ENCODE measurements at places on chromosomes 6 and 20. TPM values are rescaled to one million over a fixed set of nuclear protein-coding genes. Genes with fewer than 3 reads are reported as not detected.

The C6orf132 gene
- 0.05 TPM for total RNA-seq

The PRICKLE4 gene
- total RNA-seq, result not detected

The HLA-DRB1 gene
- 74.8 TPM for total RNA-seq

The MCHR2 gene
- total RNA-seq, result not detected

The ZBTB22 gene
- 11.6 TPM for total RNA-seq

The MAN1A1 gene
- total RNA-seq, result 24.2 TPM

The ANGPT4 gene
- total RNA-seq, result not detected

The SPTLC3 gene
- total RNA-seq, result 0.73 TPM

The LRFN2 gene
- total RNA-seq, result 0.16 TPM

The CDSN gene
- not detected for total RNA-seq

The NOX3 gene
- total RNA-seq, result not detected

The BANF2 gene
- not detected for total RNA-seq

The LY6G6D gene
- not detected for total RNA-seq

The DTD1 gene
- total RNA-seq, result 28.0 TPM

The APCDD1L gene
- total RNA-seq, result not detected

The TRIM15 gene
- 0.25 TPM for total RNA-seq

The C6orf163 gene
- total RNA-seq, result 1.3 TPM

The KCNK15 gene
- not detected for total RNA-seq

The APOBEC2 gene
- total RNA-seq, result not detected

The ATXN1 gene
- 61.7 TPM for total RNA-seq

The PSORS1C2 gene
- total RNA-seq, result not detected

The SIGLEC1 gene
- total RNA-seq, result not detected

The SNAP91 gene
- not detected for total RNA-seq

The LCA5 gene
- 0.07 TPM for total RNA-seq

The CD109 gene
- total RNA-seq, result 18.6 TPM

The GABRR1 gene
- total RNA-seq, result not detected

The CDH4 gene
- total RNA-seq, result 0.05 TPM

The EEF1E1 gene
- 46.2 TPM for total RNA-seq

The TFAP2C gene
- total RNA-seq, result not detected
